ENCODE measurements at places on chromosomes 6 and 20. TPM values are rescaled to one million over a fixed set of nuclear protein-coding genes. Genes with fewer than 3 reads are reported as not detected.

DNA sequence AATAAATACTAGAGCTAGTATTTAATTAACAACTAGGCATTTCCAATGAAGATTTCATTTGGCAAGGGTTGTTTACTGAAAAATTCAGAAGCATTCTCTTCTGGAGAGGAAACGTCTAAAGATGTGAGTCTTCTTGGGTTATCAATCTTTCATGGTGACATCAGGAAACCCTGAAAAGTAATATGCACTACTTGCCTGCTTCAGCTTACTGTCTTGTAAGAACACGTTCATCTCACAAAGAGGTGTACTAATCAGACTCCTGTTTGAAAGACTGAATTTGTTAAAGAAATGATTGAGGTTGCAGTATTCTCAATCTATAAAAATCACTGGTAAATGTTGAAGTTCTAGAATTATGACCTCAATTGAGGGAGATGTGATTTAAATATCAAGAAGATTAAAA is 16.9 kb downstream of the PLEKHG1 start:
- DNase-seq: no peak
- no peaks in the 10 kb centered on the region for H3K27me3 ChIP-seq
- H3K27ac ChIP-seq: no peak overlapping the region
- H3K4me3 ChIP-seq: no peak overlapping the region
- H3K4me1 ChIP-seq: no peaks in the 10 kb centered on the region
- no peaks in the 10 kb centered on the region for H3K36me3 ChIP-seq

DNA sequence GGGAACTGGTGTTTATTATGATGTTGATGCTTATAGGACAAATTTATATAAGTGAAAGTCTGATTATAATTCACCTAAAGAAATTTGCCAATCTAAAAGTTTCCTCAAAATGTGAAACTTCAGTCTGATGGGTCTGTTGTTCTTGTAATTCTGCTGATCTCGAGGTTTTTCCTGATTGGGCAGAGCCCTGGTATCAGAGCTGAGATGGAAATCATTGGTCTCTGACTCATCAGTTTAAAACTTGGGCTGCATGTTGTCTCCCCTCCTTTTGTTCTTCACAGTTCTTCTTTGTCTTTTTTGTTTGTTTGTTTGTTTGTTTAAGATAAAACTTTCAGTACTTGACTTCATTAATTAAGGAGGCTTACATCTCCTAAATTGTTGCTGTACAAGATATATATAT is 5.9 kb downstream of the SMAP1 start:
- peaks cover 21% of the 10 kb centered on the region for H3K4me1 ChIP-seq
- no peaks in the 10 kb centered on the region for H3K36me3 ChIP-seq

KCNQ5 gene
- total RNA-seq: 15.0 TPM

GRCh38 chr20:33606118-33606771 is 55.9 kb upstream of the C20orf144 start:
- H3K27me3 ChIP-seq: no peaks in the 10 kb centered on the region
- no peak for DNase-seq
- no peak overlapping the region for H3K27ac ChIP-seq

GRCh38 chr6:142240179-142240578 is 61.6 kb upstream of the ADGRG6 start:
- no peaks in the 10 kb centered on the region for H3K4me1 ChIP-seq
- no peak for DNase-seq
- no peaks in the 10 kb centered on the region for H3K36me3 ChIP-seq
- H3K27me3 ChIP-seq: no peaks in the 10 kb centered on the region
- no peak overlapping the region for H3K27ac ChIP-seq

All from naive thymus-derived CD4-positive, alpha-beta T cell (primary cell).